ENCODE measurements at places on chromosomes 1 and 21.

DNA sequence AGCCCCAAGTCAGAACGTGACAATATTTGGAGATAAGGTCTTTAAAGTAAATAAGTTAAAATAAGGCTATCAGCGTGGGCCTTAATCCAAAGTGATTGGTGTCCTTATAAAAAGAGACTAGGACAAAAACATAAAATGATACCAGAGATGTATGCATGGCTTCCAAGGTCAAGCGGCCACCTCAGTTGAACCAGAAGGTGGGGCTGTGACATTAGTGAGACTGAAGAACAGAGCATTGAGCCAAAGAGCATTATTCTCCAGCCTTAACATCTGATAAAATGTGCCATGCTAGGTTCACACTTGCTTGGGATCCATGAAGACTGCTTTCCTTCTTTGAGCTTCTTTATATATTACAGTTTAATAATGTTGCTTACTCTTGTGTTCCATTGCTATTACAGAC lies 554.6 kb downstream of the PLA2G4A start:
- no peak for DNase-seq

DNA sequence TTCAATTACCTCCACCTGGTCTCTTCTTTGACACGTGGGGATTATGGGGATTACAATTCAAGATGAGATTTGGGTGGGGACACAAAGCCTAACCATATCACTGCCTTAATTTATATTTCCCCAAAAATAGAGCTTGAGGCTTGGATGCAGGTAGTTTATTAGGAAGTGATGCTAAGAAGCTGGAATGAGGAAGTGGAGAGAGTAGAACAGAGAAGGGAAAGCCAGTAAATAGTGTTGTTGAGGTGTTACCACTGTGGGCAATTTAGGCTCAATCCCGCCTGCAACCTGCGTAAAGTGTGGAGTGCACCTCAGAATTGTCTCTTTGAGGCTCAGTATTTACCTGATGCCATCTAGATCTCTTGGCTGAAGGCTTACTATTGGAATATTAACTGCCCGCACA lies 4.9 kb upstream of the DOCK7 start:
- DNase-seq: no peak

GRCh38 chr1:51635615-51636014 lies 18.7 kb downstream of the OSBPL9 start:
- no peak for DNase-seq

GRCh38 chr1:232893481-232894313 lies 56.7 kb upstream of the NTPCR start:
- DNase-seq: no peak

DNA sequence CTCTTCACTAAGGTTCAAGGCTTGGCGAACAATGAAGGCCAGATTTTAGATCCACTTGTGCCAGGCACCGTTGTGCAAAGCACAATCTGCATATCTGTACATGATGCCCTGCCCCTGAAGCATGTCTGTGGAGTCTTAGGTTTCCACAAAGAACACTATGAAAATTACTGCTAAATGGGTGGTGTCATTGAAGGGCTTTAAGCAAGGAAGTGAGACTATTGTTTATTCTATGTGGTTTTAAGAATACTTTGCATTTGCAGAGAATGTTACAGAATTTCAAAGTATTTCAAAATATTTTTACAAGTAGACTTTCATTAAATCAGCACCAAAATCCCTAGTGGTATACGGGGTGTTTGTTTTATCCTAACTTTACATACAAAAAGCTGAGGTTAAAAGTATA lies 8.8 kb downstream of the TSEN15 start:
- DNase-seq: no peak

DNA sequence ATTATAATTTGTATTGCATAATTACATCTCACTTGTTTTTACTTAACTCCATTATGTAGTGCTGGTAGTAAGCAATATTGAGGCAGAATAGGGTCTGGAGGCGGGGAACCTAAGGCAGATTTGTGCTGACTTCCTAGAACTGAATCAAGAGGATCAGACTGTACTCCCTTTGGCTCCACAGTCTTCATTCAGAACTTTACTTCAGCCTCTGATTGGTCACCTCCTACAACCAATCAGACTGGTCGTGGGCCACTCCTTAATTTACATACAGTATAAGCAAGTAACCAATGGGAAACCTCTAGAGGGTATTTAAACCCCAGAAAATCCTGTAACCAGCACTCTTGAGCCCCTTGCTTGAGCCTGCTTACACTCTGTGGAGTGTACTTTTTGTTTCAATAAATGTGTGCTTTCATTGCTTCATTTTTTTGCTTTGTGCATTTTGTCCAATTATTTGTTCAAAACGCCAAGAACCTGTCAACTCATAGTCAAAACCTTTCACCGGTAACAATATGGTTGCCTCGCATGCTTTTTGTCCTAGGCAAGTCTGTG lies 31.6 kb downstream of the ZBTB8OS start:
- DNase-seq: peak; percentile 37

DNA sequence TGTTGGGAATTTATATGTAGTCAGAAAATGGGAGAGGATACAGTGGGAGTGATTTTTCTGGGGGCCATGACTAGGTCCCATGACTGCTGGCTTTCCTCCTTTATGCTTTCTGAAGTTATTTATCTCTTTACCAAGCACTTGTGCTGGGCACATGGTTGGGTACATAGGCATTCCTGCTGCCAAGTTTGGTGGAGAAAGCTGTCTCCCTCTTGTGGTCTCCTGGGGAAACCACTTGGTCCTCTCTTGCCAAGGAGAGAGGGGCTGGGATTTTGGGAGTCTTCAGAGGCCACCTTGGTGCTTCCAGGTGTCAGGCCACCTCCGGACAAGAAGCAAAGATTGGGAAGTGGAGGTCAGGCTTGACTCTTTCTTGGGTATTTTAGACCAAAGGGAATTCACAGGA lies 120.2 kb upstream of the KCNE2 start:
- peak; percentile 5 for DNase-seq

GRCh38 chr1:24057171-24057570 lies 54.8 kb downstream of the MYOM3 start:
- DNase-seq: no peak

DNA sequence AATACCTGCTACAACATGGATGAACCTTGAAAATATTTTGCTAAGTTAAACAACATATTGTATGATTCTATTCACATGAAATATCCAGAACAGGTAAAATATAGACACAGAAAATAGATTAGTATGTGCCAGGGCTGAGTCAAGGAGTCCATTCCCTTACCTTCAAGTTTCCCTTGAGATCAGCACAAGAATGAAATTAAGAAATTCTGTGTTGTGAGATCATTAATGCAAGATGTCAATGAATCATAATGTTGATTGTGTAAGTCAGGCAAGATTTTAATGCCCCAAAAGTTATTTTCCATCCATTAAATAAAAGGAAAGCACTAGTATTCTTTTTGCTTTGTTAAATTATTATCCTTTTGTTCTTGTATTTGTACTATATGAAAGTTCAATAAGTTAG lies 139.4 kb downstream of the MRPL39 start:
- no peak for DNase-seq

- DNase-seq: no peak
Measured at GRCh38 chr1:45864167-45865106, 61.0 kb downstream of the MAST2 start.

DNA sequence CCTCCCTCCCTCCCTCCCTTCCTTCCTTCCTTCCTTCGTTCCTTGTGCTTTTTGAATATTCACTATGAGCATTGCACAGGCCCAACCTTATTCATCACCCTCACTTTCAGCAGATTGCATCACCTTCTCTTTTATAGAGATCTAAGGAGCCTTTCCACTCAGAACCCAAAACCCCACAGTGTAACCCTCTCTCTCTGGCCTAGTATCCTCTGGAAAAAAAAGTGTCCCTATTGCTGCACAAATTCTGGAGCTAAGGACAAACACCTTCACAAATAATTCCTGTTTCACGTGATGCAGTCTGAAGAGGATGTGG lies 25.6 kb downstream of the OR10J5 start:
- DNase-seq: no peak

DNA sequence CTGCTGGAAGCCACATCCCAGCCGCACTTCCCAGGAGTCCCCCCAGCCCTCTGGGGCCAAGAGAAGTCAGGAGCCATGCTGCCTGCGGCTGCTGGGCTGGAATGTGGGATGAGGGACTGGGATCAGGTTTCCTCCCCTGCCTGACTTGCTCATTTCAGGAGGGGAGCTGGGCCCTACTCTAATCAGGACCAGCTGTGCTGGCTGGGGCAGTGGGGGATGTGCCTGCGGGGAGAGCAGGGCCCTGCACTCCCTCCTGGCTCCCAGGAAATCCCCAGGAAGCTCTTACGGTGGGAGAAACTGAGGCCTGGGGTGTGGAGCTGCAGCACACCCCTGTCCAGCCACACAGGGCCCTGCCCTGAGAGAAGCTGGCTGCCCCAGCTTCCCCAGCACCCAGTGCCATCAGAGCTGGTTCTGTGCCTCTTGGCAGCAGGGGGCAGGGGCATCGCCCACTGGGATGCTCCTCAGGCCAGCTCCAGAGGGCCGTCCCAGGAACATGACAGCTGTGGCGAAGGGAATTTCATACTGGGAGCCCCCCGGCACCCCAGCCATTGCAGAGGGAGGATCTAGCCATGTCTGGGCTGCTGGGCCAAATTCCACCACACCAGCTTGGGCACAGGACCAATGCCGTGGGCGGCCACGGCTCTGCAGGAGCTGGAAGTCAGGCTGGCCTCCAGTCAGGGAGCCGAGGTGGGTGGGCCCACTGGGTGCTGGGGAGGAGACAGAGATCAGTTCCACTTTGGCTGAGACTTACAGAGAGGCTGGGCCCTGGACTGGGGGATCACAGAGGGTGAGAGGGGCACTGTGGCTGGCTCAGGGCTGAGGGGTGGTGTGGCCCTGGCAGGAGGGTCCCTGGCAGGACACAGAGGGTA lies 21.3 kb upstream of the PRSS38 start:
- DNase-seq: no peak

DNA sequence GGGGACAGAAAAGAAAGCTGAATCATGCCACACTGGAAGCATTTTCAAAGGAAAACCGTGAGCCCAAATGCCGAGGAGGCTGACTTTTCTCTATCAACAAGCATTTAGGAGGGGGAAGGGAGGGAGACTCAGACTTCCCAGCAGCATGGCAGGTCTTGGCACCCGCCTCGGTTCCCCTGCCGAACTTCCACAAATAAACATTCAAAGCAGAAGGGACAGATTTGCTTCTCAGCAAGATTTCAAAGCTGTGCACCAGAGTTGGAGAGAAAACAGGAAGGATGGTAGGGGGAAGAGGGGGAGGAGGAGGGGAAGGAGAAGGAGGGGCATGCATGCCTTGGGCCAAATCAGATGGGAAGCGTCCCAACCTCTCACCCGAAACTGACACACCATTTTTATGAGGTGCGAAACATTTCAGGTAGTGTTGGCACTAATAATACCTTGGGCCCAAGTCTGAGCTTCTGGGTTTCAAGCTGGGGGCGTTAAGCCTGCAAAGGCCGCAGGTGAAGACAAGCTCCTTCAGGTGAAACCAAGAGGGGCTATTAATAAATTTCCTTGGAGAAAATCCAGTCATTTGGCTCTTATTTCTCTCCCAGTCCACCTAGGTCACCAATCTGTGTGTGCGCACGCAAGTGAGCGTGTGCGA lies 26.4 kb downstream of the ABCA4 start:
- DNase-seq: peak; percentile 57

DNA sequence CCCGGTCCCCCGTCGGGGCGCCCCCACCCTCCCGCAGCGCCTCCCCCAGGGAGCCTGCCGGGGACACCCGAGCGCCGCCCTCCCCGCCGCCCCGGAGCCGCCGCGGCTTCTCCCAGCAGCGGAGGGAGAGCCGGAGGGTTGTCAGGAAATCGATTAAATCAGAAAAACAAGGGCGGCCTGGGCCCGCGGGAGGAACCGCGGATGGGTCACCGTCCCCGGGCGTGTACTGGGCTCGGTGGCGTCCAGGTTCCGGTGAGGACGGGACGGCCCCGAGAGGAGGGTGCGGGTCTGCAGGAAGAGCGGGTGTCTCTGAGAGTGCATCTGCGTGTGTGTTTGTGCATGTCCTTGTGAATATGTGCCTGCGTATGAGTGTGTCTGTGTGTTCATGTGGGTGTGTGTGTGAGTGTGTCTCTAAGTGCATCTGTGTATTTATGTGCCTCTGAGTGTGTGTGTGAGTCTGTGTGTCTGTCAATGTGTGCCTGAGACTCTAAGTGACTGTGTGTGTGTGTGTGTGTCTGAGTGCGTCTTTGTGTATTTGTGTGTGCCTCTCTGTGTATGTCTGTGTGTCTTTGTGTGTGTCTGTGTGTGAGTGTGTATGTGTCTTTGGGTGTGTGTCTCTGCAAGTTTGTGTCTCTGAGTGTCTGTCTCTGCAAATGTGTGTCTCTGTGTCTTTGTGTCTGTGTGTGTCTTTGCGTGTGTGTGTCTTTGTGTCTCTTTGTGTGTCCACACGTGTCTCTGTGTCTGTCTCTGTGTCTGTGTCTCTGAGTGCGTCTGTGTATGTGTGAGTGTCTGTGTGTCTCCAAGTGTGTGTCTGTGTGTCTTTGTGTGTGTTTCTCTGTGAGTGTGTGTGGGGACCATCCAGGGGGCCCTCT lies 1.1 kb downstream of the SPSB1 start:
- peak; percentile 15 for DNase-seq

- DNase-seq: peak; percentile 38
Measured at GRCh38 chr1:199010492-199010891, 371.7 kb downstream of the PTPRC start.

GRCh38 chr1:3593334-3593733 lies 18.0 kb downstream of the MEGF6 start:
- DNase-seq: peak; percentile 25

- DNase-seq: no peak
Measured at GRCh38 chr1:25502957-25503356, 40.4 kb upstream of the LDLRAP1 start.

DNA sequence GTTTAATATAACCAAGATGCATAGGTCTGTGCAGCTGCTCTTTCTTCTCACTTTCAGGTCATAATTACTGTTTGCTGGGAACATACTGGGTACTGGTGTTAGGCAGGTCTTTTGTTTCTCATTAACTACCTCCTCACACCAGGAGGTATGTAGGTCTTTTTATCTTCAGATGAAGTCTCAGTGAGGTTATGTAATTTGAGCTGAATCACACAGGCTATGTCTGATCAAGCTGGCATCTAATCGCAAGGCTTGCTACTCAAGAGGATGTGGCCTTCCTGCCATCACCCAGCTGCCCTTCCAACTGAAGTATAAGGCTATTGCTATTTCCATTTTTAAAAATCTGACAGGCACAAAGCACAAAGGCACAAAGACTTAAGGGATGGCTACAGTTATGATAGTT lies 96.4 kb downstream of the RUNX1 start:
- no peak for DNase-seq

Measured in Kasumi-1 (cell line).